ENCODE measurements at places on chromosomes 5 and 9.
A peak's percentile ranks its signal among the peaks of the same experiment; 100 is the strongest.

DNA sequence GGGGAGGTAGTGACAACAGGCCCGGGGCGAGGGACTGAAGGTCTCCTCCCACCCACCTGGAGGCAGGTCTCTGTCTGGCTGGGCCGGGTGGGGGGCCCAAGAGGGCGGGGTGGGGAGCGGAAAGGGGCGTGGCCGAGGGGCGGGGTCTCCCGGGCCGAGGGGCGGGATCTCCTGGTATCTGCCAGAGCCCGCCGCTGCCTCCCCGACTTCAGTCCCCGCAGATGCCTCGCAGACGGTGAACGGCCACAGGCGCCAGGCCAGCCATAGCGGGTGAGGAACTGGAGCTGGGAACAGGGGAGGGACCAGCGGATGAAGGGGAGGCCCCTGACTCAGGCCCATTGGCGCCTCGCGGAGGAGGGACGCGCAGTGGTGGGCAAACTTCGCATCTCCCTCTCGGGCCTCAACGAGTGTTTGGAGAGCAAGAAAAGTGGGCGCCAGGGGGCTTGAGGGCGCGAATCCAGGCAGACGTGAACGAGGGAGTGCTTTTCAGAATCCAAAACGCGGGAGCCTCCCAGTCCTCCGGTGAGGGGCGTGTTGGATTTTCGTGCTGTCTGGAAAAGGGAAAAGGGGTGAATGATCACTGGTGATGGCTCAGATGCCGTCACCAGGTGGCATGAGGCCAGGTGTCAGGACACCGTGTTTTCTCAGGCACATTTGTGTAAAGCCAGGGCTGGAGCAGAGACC, at the start of gene ADGRD2:
Gene ADGRD2, plus strand, starts transcription at position 211 of the 684 bp plus-strand sequence. CDS start 1,216 bp downstream, outside the sequence.
- peak; percentile 27 for DNase-seq

- DNase-seq, result no peak
Measured at GRCh38 chr9:6844267-6844666, 86.5 kb downstream of the KDM4C start.

GRCh38 chr9:68749579-68750159, 44.6 kb downstream of the PIP5K1B start:
- no peak for DNase-seq

- DNase-seq, result no peak
Measured at GRCh38 chr9:250039-250438, 35.4 kb downstream of the DOCK8 start.

DNA sequence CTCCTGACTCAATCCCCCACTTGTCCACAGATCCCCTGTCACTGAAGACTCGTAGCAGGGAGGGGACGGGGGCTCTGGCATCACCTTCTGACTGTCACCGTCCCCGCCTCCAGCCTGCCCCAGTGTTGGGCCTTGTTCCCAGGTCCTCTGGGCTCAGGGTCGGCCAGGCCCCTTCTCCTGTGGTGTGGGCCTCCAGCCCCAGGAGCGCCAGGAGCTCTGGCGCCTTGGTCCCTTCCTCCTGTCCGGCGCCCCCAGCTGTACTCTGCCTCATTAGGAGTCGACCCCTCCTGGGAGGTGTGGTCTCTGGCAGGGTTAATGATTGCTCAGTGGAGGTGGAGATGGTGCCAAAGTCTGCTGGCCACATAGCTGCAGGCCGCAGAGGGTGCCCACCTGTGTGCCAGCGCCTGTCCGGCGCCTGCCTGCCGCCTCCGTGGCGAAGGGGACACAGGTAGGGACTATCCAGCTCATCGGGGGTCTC, at the start of gene CDHR2:
Gene CDHR2, plus strand, starts transcription at position 376 of the 478 bp plus-strand sequence. CDS start 16,011 bp downstream, outside the sequence.
- DNase-seq, result no peak

DNA sequence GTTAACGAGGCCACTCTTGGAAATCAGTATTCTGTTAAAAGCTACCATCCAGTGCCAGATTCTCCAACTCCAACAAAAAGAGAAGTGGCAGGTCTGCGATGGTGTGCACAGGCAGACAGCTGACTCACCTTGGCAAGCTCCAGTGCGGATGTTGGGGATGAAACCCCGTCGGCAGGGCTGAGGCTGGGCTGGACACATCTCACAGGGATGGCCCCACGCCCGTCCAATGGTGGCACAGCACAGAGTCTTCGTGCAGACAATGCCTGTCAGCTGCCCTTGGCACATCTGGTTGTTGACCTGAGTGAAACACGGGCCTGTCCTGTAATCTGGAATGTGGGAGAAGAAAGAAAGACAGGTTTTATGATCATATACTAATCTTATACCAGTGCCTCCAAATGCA, 73.4 kb downstream of the FBN2 start:
- DNase-seq, result no peak

- DNase-seq, result no peak
Measured at GRCh38 chr9:15333376-15333881, 26.4 kb upstream of the TTC39B start.

GRCh38 chr5:152061095-152061494, 136.4 kb upstream of the GLRA1 start:
- no peak for DNase-seq

DNA sequence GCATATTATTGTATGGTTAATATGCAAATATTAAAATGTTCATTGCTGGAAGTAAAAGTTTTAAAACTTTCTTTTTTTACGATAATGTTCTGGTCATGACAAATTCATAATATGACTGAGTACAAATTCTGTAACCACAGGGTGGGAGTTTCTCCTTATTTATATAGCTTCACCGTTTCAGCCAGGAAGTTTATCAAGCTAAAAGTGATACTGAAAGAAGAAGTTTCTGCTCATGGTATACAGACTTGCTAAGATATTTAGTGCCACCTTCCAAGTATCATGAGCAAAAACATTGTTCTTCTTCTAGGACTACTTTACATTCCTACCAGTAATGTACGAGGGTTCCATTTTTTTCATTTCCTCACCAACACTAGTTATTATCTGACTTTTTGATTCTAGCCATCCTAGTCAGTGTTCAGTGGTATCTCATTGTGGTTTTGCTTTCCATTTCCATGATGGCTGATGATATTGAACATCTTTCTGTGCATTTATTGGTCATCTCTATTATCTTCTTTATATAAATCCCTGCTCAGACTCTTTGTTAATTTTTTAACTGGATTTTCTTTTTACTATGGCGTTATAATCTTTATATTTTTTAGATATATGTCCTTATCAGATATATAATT, 94.2 kb upstream of the PRRC1 start:
- no peak for DNase-seq

- no peak for DNase-seq
Measured at GRCh38 chr5:21809611-21810010, 1043.5 kb downstream of the CDH12 start.

DNA sequence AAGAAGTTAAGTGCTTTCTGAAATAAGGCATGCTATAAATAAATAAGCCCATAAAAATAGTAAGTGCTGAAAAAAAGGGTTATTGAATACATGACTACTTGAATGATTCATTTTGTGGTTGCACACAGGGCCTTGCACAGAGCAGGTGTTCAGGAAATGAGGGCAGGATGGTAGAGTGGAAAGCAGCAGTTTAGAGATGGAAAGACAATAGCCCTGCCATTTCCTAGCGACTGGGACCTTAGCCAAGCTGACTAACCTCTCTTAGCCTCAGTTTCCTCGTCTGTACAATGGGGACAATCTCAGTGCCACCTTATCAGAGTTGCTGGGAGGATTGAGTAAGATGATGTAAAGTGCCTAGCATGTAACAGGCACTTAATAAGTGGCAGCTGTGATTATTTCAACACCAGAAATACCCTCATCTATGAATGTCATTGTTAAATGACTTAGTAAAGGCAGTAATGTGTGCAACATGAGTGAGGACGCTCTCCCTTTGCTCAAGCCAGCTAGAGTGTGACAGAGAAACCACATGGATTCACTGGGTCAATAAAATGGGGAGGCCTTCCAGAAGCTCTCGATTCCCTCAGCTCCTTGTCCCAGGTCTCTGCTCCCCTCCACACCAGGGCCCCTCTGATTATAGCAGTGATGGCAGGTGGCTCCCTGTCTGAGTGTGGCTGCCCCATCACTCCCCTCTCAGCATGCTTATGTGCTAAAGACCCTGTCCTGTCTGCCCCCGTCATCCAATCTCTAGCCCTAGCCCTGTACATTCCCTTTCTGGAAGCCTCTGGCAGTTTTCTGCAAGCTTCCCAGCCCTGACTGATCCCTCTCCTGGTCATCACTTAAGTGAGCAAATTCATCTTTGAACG, 16.0 kb upstream of the PHF19 start:
- peak; percentile 55 for DNase-seq

DNA sequence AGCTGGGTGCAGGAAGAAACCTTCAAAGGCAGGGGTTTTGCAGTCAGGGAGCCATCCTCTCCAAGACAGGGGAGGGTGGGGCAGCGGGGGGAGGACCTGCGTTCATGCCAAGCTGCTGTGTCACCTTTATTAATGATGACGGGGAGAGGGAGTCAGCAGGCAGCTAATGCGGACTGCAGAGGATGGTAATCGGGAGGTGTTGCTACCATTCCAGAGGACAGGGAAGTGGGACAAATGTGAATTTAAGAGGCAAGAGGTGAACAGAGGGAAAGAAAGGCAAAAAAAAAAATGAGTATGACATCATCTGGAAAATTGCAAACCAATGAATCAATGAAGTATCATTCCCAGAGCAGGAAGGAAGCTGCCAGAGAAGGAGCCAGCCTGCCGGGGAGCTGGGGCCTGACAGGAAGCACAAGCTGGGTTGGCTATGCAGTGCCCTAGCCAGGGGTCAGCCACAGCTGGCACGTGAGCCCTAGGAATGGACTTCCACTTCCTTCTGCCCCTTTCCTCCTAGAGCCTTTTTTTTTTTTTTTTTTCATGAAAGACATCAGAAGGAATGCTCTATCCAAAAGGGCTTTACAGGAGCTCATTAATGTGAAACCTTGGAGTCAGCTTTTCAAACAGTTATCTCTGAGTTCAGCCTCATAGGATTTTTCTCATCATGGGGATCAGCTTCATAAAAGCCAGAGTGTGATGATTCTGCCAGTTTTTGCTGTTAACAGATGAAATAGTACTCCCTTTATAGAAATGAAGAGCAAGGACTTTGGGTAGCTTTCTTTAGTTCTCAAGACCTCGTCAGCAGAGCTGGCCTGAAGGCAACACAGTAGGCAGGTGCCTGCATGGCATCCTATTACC, 9.2 kb downstream of the INSYN2B start:
- DNase-seq, result no peak

- DNase-seq, result no peak
Measured at GRCh38 chr9:123299558-123300126, 31.3 kb upstream of the STRBP start.

GRCh38 chr9:137307255-137308056, 5.4 kb upstream of the NRARP start:
- DNase-seq, result no peak

GRCh38 chr5:59095480-59095879, 512.6 kb downstream of the RAB3C start:
- no peak for DNase-seq

- DNase-seq, result no peak
Measured at GRCh38 chr5:96851312-96852062, 24.8 kb upstream of the ERAP2 start.

DNA sequence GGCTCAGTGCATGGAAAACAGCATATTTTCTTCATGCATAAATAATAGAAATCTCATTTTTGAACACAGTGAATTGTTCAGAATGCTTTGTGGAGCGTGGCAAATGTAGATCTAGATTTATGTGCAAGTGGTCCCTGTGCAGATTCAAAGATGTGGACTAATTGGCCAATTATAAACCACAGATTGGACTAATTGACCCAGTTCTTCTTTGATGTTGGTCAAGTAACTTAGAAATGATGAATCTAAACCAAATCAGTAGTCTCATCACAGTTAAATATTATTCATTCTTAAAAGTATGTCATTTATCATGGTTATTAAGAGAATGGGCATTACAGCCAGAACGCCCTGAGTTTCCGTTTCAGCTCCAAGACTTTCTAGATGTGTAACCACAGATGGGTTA, 11.7 kb upstream of the PDE4D start:
- DNase-seq, result no peak

- no peak for DNase-seq
Measured at GRCh38 chr5:167802755-167803431, 488.6 kb upstream of the WWC1 start.
